Stimulated activated CD4-positive, alpha-beta T cell treated with anti-CD3 and anti-CD28 coated beads, Interleukin-2, amount 100 ng/mL, for 24 hours (primary cell): ENCODE measurements at places on chromosomes 11 and 22.

DNA sequence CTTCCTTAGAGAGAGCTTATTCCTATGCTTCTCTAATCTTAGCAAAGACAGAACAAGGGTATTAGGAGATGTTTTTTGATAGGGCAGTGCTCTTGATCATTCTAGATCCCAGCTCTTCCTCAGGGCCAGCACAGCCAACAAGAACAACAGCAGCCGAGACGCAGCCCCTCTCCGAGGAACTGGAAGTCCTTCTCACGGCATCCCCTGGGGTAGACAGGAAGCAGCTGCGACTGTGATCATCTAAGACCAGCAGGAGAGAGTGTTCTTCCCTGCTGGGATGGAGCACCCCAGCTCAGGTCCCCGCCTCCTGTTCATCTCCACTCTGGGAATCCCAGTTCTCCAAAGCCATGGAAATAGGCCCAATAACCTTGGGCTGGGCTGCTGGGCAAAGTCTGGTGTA is 29.6 kb downstream of the IRAG1 start:
- DNase-seq = no peak

DNA sequence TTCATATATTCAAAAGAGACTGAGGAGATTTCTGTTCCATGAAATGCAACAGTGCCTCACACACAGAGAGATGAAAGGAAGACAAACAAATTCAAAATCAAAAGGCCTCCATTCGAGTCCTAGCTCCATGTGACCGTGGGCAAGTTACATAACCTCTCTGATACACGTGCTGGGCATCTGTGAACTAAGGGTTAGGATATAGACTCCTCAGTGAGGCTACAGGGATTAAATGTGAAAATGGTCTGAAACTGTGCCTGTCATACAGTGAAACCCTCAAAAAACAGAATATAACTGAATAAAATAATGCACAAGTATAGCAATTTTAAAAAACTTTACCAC is 111.8 kb upstream of the MTMR2 start:
- DNase-seq = no peak

GRCh38 chr11:28835317-28835716 is 727.1 kb downstream of the METTL15 start:
- DNase-seq = no peak

DNA sequence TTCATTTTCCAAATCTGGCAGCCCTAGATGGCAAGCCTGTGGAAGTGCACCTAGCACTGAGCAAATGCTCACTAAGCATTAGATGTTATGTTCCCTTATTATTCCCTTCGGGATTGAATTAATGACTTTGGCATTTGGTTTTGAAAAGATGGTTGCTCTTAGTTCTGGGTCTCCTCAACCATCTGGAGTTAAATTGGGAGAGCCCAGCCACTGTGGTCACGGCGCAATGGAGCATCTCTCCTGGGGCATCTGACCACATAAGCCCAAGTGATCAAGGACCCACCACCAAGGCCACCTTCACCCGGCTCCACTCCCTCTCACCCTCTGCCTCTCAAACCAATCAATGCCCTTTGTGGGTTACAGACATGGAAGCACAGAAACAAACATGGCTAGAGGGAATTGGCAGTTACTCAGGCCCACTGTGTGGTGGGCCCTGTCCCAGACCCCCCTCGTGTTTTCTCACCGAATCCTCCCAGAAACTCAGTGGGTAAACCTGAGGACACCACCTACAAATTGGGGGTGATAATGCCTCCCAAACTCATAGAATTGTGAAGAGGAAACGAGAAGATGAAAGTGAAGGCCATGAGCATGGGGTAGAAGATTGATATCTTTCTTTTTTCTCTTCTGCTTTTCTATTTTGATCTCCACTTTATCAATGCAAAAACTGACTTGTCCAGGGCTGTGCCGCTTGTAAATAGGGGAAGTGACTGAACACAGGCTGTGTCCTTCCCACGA is 52.2 kb downstream of the IRAG1 start:
- no peak for DNase-seq

- no peak for DNase-seq
These were observed 34.8 kb downstream of the EFCAB6 start for GRCh38 chr22:43777286-43777685.

GRCh38 chr22:21829523-21829922 is 37.9 kb downstream of the MAPK1 start:
- DNase-seq = no peak

GRCh38 chr22:28798810-28799605 is 1.4 kb downstream of the XBP1 start:
- peak; percentile 35 for DNase-seq

DNA sequence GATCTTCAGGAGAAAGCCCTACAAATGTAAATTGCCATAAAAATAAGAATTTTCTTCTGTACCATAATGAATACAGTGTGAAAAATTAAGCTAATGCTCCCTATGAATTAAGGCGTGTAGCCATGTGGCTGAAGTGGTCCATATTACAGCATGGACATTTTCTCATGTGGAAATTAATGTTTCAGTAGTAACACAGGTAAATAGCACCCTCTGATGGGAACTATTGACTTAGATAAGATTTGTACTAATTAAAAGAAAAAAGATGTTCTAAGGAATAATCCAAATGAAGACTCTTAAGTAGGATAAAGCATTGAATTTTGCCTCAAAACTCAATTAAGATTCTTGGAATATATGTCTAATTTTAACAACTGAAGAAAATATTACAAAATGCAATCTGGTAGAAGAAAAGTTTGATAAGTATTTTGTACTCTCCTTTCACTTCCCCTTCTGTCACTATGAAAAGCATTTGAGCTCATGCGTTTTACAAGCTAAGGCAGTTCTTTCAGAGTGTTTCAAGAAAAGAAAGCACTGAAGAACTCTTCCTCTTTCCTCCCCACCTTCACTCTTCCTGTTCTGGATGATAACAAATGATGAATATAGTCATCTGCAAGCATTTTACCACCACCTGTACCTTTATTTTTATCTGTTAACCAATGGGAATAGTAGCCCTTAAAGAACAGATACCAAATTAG is 9.9 kb upstream of the OR8D2 start:
- no peak for DNase-seq

DNA sequence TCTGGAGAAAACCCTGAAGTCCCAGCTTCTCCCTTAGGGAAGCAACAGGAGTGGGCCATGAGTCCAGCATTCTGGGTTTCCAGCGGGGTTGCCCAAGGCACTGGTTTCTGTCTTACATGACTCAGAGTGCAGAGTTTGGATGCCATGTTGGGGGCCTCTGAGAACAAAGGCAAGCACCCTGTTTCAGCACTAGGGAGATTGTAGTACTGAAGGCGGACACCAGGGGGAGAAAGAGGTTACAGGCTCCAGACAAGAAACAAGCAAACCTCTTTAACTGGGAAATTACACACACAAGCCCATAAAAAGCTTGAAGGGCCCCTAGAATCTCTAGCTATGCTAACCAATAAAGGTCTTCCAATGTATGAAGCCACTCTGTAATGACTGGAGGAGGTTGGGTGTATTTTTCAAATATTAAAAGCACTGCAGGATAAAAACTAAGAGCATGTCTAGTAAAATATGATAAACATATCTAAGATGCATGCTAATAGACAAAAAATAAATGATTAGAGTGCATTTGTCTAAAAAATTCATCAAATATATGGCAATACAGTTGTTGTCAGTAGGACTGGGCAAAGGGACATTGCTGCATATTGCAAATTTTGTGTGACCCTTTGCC is 7.1 kb downstream of the MS4A6E start:
- peak; percentile 79 for DNase-seq

- no peak for DNase-seq
These were observed 267.6 kb upstream of the TENM4 start for GRCh38 chr11:79708319-79708932.

DNA sequence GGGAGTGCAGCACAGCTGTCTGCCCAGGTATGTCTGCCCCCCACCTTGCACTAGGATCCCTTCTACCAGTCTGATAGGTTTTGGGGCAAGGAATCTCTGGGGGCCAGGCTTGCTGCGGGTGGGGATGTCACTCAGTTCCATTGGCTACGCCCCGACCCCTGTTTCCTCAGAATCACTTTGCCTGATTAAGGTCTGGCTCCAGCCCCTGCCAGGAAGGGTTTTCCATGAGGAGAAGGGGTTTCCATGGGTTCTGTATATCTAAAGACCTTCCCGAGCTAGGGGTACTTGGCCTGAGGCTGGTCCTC is 14.0 kb downstream of the OTOG start:
- DNase-seq = no peak

GRCh38 chr11:78666675-78667160 is 92.1 kb upstream of the NARS2 start:
- no peak for DNase-seq
